Hair follicular keratinocyte (primary cell): ENCODE measurements at places on chromosomes 12 and 14. TPM values are rescaled to one million over a fixed set of nuclear protein-coding genes. Genes with fewer than 3 reads are reported as not detected.

Gene UBC
- 930 and 1,435 TPM in 2 replicates for total RNA-seq

Gene TMPRSS12
- not detected in 2 replicates for total RNA-seq

Gene DNAJC22
- total RNA-seq = 0.11 TPM in 1 of 2 replicates, not detected in the other

Gene RPS6KL1
- 2.1 and 3.3 TPM in 2 replicates for total RNA-seq

Gene SLCO1A2
- not detected in 2 replicates for total RNA-seq

Gene SLC5A8
- 0.08 TPM in 1 of 2 replicates, not detected in the other for total RNA-seq

Gene DEGS2
- 0.23 TPM in 1 of 2 replicates, not detected in the other for total RNA-seq

Gene NUMB
- total RNA-seq = 27.8 and 37.3 TPM in 2 replicates

Gene INHBE
- total RNA-seq = 0.70 TPM in 1 of 2 replicates, not detected in the other

Gene MANSC4
- total RNA-seq = not detected in 2 replicates

Gene SLC25A47
- total RNA-seq = not detected in 2 replicates

Gene KLHL33
- not detected in 2 replicates for total RNA-seq

Gene CCDC197
- not detected in 2 replicates for total RNA-seq

Gene CACNA2D4
- 0.16 TPM in 1 of 2 replicates, not detected in the other for total RNA-seq

Gene CARMIL3
- total RNA-seq = 0.08 TPM in 1 of 2 replicates, not detected in the other

Gene KRT74
- total RNA-seq = not detected in 2 replicates

Gene TAS2R7
- total RNA-seq = not detected in 2 replicates

Gene IL22
- total RNA-seq = not detected in 2 replicates

Gene SERPINA12
- not detected in 2 replicates for total RNA-seq

Gene KRT6C
- total RNA-seq = 11.7 and 19.2 TPM in 2 replicates

Gene FGF23
- not detected in 2 replicates for total RNA-seq

Gene BRAP
- total RNA-seq = 10.9 and 12.3 TPM in 2 replicates

Gene TNFAIP2
- 1.2 and 3.3 TPM in 2 replicates for total RNA-seq

Gene CCDC175
- not detected in 2 replicates for total RNA-seq

Gene TMEM179
- total RNA-seq = not detected in 2 replicates

Gene FBRSL1
- total RNA-seq = 23.5 and 27.3 TPM in 2 replicates

Gene ATP2B1
- total RNA-seq = 22.4 and 26.9 TPM in 2 replicates

Gene KERA
- not detected in 2 replicates for total RNA-seq

Gene LRRC10
- total RNA-seq = not detected in 2 replicates

Gene IGF1
- total RNA-seq = not detected in 2 replicates

Gene JPH4
- not detected in 2 replicates for total RNA-seq

Gene TAS2R50
- total RNA-seq = not detected in 2 replicates

Gene TCHP
- 11.2 and 11.8 TPM in 2 replicates for total RNA-seq

Gene TAS2R20
- 0.08 and 0.19 TPM in 2 replicates for total RNA-seq

Gene SIX1
- total RNA-seq = 0.15 TPM in 1 of 2 replicates, not detected in the other

Gene EML5
- 0.16 and 0.72 TPM in 2 replicates for total RNA-seq

Gene ZFHX2
- 0.23 TPM in 1 of 2 replicates, not detected in the other for total RNA-seq

Gene KCNH3
- total RNA-seq = 0.39 TPM in 1 of 2 replicates, not detected in the other

Gene VASH1
- total RNA-seq = 0.16 TPM in 1 of 2 replicates, not detected in the other

Gene KIF26A
- 0.08 and 0.38 TPM in 2 replicates for total RNA-seq
